ENCODE measurements at places on chromosomes 5 and 9. TPM values are rescaled to one million over a fixed set of nuclear protein-coding genes. Genes with fewer than 3 reads are reported as not detected.

Gene PTPN3
- 0.10 TPM for total RNA-seq

Gene ADAMTS12
- not detected for total RNA-seq

Gene PKD2L2
- total RNA-seq: not detected

- DNase-seq: no peak
Measured at GRCh38 chr5:172550096-172550765, 90.8 kb upstream of the NEURL1B start.

GRCh38 chr5:68330574-68330973 lies 115.0 kb downstream of the PIK3R1 start:
- DNase-seq: no peak

DNA sequence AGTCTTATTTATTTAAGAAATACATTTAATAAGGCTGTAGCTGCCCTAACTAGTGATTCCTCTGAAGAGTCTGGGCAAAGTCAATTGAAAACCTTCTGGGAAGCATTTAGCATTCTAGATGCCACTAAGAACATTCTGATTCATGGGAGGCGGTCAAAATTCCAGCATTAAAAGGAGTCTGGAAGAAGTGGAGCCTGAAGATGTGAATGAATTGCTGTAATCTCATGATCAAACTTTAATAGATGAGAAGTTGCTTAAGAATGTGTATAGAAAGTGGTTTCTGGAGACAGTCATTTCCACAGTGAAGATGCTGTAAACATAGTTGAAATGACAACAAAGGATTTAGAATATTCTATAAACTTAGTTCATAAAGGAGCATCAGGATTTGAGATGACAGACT lies 61.4 kb downstream of the WDR41 start:
- DNase-seq: no peak

DNA sequence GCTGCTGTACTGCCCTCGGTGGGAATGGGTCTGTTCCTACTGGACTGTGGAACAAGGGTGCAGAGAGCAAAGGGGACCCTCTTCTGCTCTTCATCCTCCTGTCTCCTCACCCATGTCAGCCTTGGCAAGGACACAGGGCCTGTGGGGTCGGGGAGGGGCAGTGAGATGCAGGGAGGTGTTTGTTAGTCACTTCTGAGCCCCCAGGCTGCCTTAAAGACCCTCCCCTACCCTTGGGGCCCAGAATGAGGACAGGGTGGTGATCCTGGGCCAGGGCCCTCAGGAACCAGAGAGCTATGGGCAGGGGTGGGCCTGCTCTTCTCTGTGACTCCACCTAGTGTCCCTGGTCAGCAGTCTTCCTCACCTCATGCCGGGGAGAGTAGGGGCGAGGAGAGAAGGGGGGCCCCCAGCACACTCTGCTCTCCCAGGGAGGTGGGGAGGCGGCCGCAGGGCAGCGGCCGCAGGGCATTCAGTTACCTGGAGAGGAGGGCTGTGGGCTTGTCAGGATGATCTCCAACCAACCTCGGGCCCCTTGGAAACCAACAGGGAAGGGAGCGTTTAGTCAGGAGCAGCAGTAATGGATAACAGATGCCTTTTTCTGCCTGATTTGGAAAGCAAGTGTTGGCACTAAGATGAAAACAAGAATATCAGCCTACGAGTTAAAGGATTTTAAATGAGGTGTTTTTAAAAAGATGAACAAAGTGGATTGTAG lies 62.0 kb upstream of the GARNL3 start:
- no peak for DNase-seq

DNA sequence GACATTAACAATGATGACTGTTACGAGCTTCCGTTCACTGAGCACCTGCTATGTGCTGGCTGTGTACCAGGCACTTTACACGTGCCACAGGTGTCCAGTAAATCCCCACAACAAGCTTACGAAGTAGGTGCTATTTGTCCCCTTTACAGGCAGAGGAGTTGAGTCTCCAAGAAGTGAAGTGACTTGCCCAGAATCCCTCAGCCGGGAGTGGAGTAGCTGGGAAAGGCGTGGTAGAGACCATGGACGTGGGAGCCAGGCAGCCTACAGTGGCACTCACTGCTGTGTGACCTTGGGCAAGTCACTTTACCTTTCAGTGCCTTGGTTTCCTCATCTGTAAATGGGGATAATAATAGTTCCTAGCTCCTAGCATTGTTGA lies 669 bp upstream of the AMBP start:
- DNase-seq: no peak

DNA sequence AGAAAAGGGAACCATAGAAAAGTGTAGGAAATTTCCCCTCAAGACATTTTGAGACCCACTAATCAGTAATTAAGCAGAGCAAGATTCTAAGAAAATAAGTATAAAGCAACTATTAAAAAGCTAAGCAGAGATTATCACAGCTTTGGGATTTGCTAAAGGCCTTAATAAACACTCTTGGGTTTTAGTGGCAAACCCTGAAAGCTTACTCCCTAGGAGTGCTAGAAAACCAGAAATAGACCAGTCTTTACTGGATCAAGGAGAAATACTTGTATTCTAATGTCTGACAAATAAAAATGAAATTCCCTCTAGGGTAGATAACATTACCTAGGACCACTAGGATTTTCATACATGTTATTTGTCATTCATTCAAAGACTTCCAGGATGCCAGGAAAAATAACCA lies 510.8 kb downstream of the SPATA31D1 start:
- no peak for DNase-seq

DNA sequence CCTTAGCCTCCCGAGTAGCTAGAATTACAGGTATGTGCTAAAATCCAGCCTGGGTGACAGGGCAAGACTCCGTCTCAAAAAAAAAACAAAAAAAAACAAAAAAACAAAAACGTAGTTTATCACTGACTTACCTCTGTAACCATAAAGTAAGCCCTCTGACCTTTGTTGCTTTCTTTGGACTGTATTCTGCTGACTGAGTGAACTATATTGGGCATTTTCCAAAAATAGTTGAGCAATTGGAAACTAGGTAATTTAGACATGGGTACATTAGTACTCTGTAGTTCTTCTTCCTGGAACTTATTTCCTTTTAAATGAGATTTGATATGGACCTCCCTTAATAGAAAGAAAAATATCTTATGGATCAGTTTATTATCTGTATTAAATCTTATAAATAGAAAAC lies 66.6 kb downstream of the ANKHD1 start:
- no peak for DNase-seq

DNA sequence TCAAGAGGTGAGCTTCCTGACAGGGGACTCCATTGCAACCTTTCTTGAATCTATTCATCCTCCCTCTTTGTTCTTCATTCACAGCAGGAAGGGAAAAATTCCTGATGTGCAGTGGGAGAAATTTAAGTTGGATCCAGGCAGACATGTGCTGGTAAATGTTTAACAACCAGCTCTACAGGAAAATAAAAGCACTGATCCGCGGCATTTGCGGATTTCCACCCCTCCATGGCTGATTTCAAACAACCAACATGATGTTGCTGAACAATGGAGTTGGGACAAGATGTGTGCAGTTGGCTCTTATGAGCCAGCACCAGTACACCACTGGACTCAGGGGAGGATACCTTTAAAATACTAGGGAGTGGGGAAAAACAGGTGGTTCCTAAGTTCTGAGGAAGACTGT lies 47.0 kb downstream of the SPRY4 start:
- no peak for DNase-seq

GRCh38 chr9:77598991-77599390 lies 49.1 kb downstream of the GNA14 start:
- DNase-seq: no peak
